ENCODE measurements at places on chromosomes 7 and 10. TPM values are rescaled to one million over a fixed set of nuclear protein-coding genes. Genes with fewer than 3 reads are reported as not detected.

DNA sequence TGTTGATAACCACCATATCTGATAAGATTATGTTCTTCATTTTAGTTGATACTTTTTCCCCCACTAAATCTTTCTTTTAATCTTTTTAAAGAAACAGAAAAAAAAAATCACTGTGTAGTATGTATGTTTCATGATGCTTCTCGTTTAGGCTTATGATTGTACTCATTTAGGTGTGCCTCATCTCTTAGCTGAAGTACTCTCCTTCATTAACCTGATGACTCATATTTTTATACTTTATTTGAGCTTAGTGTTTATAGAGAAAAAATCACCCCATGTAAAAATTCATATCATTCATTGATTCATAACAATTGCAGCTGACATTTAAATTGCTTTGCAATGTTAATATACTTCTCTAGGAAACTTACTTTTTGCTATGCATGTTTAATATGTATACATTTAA lies 158.9 kb downstream of the MLLT10 start:
- no peak for DNase-seq

GRCh38 chr10:112701211-112701877 lies 248.7 kb upstream of the TCF7L2 start:
- no peak for DNase-seq

Gene HOXA10
- not detected for total RNA-seq

Gene AVL9
- total RNA-seq, result 42.2 TPM

Gene SLC13A1
- total RNA-seq, result not detected

Gene GRM3
- total RNA-seq, result not detected

Data from activated CD8-positive, alpha-beta memory T cell treated with anti-CD3 and anti-CD28 coated beads, Interleukin-2, amount 10 ng/mL, durations not matched to agents 7 days and 5 days (primary cell).